ENCODE measurements at places on chromosomes 5 and 9. TPM values are rescaled to one million over a fixed set of nuclear protein-coding genes. Genes with fewer than 3 reads are reported as not detected.

The PRLR gene
- polyA plus RNA-seq, result 0.24 TPM

DNA sequence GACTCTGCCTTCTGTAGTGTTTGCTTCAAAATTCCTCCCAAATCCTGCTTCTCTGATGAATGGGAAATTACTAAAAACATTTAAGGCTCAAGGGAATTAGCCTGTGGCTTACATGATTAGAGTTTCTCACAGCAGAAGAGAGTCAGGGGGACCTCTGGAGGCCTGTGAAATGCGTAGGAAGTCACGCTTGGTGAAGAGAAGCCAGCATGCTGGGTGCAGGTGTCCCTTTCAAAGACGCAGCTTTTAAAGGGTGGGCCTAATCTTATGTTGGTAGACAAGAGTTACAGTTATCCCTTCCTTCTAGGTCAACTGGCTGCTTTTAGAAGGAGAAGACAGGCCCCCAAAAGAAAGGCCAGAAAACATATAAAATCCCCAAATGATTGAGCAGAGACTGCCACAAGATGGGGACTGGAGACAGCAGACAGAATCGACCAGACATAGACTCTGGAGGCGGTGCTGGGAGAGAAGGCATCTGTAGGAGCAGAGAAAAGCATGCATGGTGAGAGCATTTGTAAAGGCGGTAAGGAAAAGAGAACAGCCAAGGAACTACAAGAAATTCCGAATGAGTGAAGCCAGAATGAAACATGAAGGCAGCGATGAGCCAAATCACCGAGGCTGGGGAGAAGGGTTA is 42.3 kb downstream of the B4GALT1 start:
- H3K27me3 ChIP-seq, result no peaks in the 10 kb centered on the region
- peaks cover 30% of the 10 kb centered on the region for H3K36me3 ChIP-seq
- H3K27ac ChIP-seq, result no peak overlapping the region
- H3K4me3 ChIP-seq, result no peak overlapping the region
- no peak for DNase-seq

DNA sequence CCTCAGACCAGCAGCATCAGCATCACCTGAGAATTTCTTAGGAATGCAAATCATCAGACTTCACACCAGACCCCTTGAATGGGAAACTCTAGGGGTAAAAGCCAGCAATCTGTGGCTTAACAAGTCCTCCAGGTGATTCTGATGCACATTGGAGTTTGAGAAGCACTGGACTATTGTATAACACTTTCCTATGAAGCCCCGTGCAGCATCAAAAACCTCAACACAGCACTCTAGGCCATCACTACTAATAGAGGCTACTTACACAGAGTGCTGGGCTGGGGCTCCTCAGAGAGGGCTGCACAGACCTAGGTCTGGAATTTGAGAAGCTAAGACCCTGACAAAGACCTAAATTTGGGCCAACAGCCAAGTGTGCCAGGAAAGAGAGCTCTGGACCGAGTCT is 95.7 kb upstream of the ARAP3 start:
- no peak overlapping the region for H3K4me3 ChIP-seq
- H3K27me3 ChIP-seq, result peaks cover 37% of the 10 kb centered on the region
- no peaks in the 10 kb centered on the region for H3K36me3 ChIP-seq
- no peaks in the 10 kb centered on the region for H3K4me1 ChIP-seq
- no peak overlapping the region for H3K27ac ChIP-seq
- no peak for DNase-seq

- no peaks in the 10 kb centered on the region for H3K27me3 ChIP-seq
- H3K27ac ChIP-seq, result peak overlapping the region; percentile 80
- DNase-seq, result no peak
- H3K36me3 ChIP-seq, result peaks cover 5% of the 10 kb centered on the region
- H3K4me3 ChIP-seq, result peak overlapping the region; percentile 92
These were observed 513 bp downstream of the FAM193B start for GRCh38 chr5:177553671-177554429.

GRCh38 chr9:92350740-92351133 is 25.0 kb downstream of the CENPP start:
- no peak overlapping the region for H3K4me3 ChIP-seq
- H3K36me3 ChIP-seq, result no peaks in the 10 kb centered on the region
- peak overlapping the region; percentile 63 for H3K27ac ChIP-seq
- no peaks in the 10 kb centered on the region for H3K27me3 ChIP-seq

DNA sequence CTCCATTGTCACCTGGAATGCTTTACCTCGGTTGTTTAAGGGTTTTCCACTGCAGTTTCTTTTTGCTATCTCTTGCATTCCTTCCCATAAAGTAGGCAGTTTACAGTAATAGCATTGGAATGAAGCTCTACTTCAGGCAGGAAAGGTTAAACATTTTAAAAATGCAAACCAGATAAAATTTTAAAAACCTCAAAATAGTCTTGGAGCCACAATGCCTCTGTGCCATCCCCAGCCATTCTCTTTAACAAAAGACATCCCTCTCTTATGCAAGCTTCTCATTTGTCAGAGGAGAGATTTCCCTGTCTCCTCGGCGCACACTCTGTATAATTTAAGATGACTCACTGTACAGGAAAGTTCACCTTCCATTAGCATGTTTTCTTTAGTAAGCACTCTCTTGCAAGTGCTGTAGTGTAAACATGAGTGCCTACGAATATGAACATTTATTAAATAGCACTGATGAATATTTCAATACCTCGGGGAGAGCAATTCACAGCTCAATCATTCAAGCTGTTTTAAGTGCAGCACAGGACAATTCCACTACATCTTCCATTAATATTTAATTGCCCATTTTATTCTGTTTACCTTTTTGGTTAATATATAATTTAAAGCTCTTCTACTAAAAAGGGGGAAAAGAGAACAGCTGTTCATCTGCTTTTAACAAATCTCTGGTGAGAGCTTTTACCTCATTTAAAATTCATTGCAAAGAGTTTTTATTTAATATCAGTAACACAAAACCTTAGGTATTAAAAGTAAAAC is 343.6 kb downstream of the SPATA31D1 start:
- no peaks in the 10 kb centered on the region for H3K27me3 ChIP-seq
- peak overlapping the region; percentile 40 for H3K27ac ChIP-seq
- DNase-seq, result peak; percentile 85
- H3K4me3 ChIP-seq, result no peak overlapping the region
- H3K36me3 ChIP-seq, result no peaks in the 10 kb centered on the region
- H3K4me1 ChIP-seq, result peaks cover 12% of the 10 kb centered on the region

- peak within 1 kb of the TSS; percentile 24 for H3K4me3 ChIP-seq
- H3K4me1 ChIP-seq, result no peaks in the 10 kb centered on the region
- peaks cover 14% of the 10 kb centered on the region for H3K27me3 ChIP-seq
These were observed at the start of gene ELAVL2 for GRCh38 chr9:23826120-23826629. ELAVL2 (minus strand) TSS chr9:23826240; CDS start chr9:23762234, 64,006 bp downstream.

The SPINK6 gene
- polyA plus RNA-seq, result not detected

- peak; percentile 85 for DNase-seq
- H3K27ac ChIP-seq, result no peak overlapping the region
- H3K27me3 ChIP-seq, result peaks cover under 1% of the 10 kb centered on the region
These were observed 32.2 kb downstream of the PCDH1 start for GRCh38 chr5:141846031-141846430.

DNA sequence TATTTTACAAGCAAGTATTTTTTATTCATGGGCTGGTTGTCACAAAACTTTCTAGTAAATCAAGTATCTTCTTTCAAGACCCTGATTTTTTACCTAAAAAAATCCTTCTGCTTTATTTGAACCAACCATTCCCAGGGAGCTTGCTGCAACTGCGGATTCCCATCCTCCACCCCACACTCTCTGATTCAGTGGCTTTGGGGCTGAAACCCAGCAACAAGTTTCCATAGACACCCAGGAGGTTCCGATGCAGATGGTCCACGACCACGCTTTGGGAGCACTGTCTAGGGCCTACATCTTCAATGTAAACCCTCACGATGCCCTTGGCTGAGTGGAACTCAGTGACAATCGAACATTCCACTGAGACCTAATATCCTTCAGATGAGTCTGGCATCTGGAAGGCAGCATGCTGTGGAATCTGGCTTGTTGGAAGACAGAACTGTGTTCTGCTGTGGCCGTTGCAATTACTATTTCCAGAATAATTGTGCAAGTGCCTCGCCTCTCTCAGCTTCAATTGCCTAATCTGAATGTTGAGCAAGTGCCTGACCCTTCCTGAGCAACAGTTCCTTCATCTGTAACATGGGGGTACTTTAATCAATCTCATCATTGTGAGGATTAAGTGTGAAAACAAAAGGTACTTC is 105.1 kb downstream of the INSYN2B start:
- peak; percentile 23 for DNase-seq
- no peak overlapping the region for H3K27ac ChIP-seq
- no peak overlapping the region for H3K4me3 ChIP-seq
- H3K4me1 ChIP-seq, result peaks cover 9% of the 10 kb centered on the region

The PCDHA1 gene
- polyA plus RNA-seq, result 0.05 TPM

DNA sequence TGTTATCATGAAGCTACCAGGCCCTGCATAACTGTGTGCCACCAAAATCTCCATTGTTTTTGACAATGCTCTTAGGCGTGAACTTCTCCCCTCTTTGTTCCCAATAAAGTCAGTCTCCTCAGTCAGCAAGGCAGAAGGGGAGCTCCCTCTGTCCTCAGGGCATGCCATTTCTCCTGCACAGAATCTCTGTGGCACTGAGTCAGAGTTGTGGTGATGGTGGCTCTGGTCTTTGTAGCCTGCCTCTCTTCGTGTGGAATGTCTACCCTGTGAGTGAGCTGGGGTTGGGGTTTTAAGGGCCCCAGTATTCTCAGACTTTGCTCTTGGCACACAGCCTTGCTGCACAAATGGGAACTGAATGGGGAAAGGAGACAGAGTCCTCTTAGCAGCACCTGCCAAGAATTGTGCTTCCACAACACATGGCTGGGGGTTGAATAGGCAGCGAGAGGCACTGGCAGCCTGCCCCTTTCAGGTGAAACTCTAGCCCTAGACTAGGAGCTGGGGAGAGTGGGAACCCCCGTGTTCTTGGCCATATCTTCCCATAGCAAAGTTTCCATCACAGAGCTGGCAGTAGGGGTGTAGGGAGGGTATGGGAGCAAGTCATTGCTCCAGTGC is 146.6 kb downstream of the SH3GL2 start:
- H3K27ac ChIP-seq, result no peak overlapping the region
- H3K27me3 ChIP-seq, result no peaks in the 10 kb centered on the region
- H3K4me1 ChIP-seq, result no peaks in the 10 kb centered on the region

- no peaks in the 10 kb centered on the region for H3K27me3 ChIP-seq
- H3K4me3 ChIP-seq, result peak overlapping the region; percentile 19
- H3K4me1 ChIP-seq, result peaks cover 9% of the 10 kb centered on the region
These were observed 721 bp upstream of the MAML1 start for GRCh38 chr5:179731791-179732411.

DNA sequence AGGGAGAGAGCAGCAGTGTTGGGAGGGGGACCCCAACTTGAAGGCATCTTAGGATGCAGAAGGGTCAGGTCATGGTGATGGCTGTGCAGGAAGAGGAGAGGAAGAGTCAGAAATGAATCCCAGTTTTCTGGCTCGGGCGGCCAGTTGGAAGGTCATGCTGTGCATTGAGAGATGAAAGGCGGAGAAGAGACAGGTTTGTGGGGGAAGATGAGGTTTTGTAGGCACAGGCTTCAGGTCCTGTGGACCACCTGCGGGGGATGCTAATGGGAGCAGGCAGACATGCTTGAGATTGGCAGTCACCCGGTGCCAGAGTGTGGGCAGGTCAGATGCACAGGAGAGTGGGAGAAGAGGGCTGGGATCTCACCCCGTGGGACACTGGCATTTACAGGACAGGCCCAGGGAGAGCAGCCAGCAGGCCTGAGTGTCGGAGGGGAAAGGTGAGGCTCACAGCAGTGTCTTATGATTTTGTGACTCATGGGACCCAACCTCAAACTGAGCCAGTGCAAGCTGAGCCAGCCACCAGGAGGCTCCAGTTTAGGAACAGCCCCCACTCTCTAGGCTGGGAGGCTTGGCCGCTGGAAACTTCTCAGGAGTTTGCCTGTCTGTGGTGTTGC is 17.5 kb downstream of the STXBP1 start:
- no peaks in the 10 kb centered on the region for H3K27me3 ChIP-seq
- peaks cover 9% of the 10 kb centered on the region for H3K4me1 ChIP-seq
- H3K36me3 ChIP-seq, result peaks cover 2% of the 10 kb centered on the region
- DNase-seq, result peak; percentile 35

- no peak overlapping the region for H3K27ac ChIP-seq
- no peak overlapping the region for H3K4me3 ChIP-seq
- peaks cover 7% of the 10 kb centered on the region for H3K4me1 ChIP-seq
- peak; percentile 17 for DNase-seq
- H3K27me3 ChIP-seq, result no peaks in the 10 kb centered on the region
These were observed 79.6 kb downstream of the DROSHA start for GRCh38 chr5:31452314-31452713.

The TPPP gene
- 0.06 TPM for polyA plus RNA-seq

- H3K27ac ChIP-seq, result no peak overlapping the region
- H3K4me3 ChIP-seq, result no peak overlapping the region
- H3K27me3 ChIP-seq, result no peaks in the 10 kb centered on the region
- H3K4me1 ChIP-seq, result no peaks in the 10 kb centered on the region
These were observed 159.4 kb downstream of the FBN2 start for GRCh38 chr5:128378632-128379031.

The ANKRD18A gene
- not detected for polyA plus RNA-seq

The RLN1 gene
- not detected for polyA plus RNA-seq

GRCh38 chr5:160023908-160024630 is 15.1 kb downstream of the TTC1 start:
- peaks cover 4% of the 10 kb centered on the region for H3K36me3 ChIP-seq
- H3K27ac ChIP-seq, result no peak overlapping the region
- no peaks in the 10 kb centered on the region for H3K27me3 ChIP-seq
- H3K4me1 ChIP-seq, result peaks cover 14% of the 10 kb centered on the region
- no peak for DNase-seq

- no peak for DNase-seq
- peaks cover 49% of the 10 kb centered on the region for H3K27me3 ChIP-seq
- peak overlapping the region; percentile 20 for H3K4me3 ChIP-seq
These were observed 551 bp downstream of the N4BP3 start for GRCh38 chr5:178113841-178114324.

DNA sequence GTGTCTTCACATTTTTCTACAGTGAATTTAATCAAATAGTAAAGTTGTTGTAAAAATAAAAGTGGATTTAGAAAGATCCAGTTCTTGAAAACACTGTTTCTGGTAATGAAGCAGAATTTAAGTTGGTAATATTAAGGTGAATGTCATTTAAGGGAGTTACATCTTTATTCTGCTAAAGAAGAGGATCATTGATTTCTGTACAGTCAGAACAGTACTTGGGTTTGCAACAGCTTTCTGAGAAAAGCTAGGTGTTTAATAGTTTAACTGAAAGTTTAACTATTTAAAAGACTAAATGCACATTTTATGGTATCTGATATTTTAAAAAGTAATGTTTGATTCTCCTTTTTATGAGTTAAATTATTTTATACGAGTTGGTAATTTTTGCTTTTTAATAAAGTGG is 60.4 kb downstream of the MTAP start:
- H3K4me1 ChIP-seq, result no peaks in the 10 kb centered on the region
- no peaks in the 10 kb centered on the region for H3K27me3 ChIP-seq
- no peak for DNase-seq

- no peak overlapping the region for H3K4me3 ChIP-seq
- H3K27me3 ChIP-seq, result peaks cover 23% of the 10 kb centered on the region
- no peak for DNase-seq
These were observed 6.7 kb upstream of the GAPT start for GRCh38 chr5:58484505-58484904.

DNA sequence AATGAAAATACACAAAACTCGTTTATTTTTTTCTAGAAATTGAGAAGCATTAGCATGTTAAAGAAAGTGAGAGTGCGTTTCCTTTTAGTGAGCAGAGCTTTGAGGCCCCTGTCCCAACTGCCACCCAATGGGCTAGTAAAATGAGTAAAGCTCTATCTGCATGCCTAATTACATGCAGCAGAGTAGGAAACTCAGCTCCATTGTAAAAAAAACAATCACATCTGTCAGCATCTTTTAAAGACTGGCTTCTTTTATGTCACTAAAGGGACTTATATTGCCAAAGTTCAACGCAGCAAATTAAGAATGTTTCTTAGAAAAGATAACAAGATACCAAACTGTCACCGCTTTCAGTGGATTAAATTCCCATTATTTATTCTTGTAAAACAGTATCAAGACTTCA is 154.0 kb downstream of the SNCAIP start:
- H3K36me3 ChIP-seq, result no peaks in the 10 kb centered on the region
- no peak overlapping the region for H3K27ac ChIP-seq
- H3K4me1 ChIP-seq, result peaks cover 1% of the 10 kb centered on the region
- DNase-seq, result no peak
- H3K4me3 ChIP-seq, result no peak overlapping the region
- no peaks in the 10 kb centered on the region for H3K27me3 ChIP-seq
